ENCODE measurements at places on chromosomes 6 and 20.
A peak's percentile ranks its signal among the peaks of the same experiment; 100 is the strongest.

GRCh38 chr20:50433001-50433761, 77.0 kb upstream of the PTPN1 start:
- no peak for DNase-seq

GRCh38 chr6:15915508-15916178, 213.2 kb upstream of the MYLIP start:
- DNase-seq: no peak

GRCh38 chr6:52143551-52143950, 42.6 kb upstream of the IL17A start:
- DNase-seq: no peak

DNA sequence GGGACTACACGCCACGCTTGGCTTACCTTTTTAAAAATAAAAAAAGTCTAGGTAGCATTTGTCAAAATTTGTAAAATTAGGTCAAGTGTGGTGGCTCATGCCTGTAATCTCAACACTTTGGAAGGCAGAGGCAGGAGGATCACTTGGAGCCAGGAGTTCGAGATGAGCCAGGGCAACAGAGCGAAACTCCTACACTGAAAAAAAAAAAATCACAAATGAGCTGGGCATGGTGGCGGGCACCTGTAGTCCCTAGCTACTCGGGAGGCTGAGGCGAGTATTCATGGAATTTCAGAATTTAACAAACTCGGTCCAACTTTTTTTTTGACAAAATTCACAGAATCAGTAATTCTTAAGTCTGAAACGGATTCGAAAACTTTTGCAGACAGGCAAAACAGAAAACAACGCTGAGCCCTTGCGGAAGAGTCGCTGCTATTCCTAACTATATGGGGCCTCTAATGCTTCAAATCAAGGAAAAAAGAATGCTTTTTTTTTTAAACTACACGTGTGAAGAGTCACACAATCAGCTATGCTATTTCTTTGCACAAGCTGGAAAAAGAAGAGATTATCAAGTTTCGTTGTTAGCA, 62.9 kb downstream of the GTF2H5 start:
- DNase-seq: no peak

DNA sequence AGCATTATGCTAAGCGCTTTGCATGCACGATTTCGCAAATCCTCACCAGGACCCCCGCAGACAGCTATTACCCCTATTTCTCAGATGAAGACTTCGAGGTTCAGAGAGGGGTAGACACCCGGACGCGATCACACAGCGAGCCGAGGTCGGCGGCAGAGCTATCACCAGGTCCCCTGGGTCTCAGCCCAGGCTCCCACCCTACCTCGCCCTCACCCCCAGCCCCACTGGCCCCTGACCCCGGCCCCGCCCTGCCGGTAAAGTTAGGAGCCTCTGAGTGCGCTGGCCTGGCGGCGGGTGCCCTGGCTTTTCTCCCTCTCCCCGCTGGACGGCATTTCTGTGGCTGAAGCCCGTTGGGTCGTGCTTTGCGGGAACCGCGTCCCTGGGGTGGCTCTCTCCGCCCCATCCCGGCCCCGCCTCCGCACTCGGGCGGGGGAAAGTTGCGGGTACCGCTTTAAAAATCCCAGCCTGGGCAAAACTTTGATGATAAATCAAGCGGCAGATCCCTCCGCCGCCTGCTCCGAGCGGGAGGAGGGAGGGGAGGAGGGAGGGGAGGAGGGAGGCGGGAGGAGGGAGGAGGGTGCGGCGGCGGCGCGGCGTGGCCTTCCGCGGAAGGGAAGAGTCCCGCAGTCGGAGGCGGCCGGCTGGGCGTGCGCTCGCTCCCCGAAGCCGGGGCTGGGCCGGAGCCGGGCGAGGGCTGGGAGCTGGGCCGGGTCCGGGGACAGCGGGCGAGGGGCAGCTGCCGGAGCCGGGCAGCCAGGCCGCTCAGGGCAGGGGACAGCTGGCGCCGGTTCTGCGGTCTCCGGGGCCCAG, at the start of gene VSTM2L:
VSTM2L (plus strand) TSS at position 624 of the 810 bp plus-strand sequence. CDS start 224 bp downstream, outside the sequence.
- DNase-seq: peak; percentile 65

GRCh38 chr6:79152269-79152737, 74.2 kb upstream of the PHIP start:
- DNase-seq: peak; percentile 17
